GM20000 (cell line): ENCODE measurements at places on chromosomes 11 and 22.

- no peak for DNase-seq
Measured at GRCh38 chr11:17224727-17225126, 16.9 kb upstream of the PIK3C2A start.

- DNase-seq = no peak
Measured at GRCh38 chr22:35664955-35665587, 16.8 kb downstream of the APOL6 start.

- no peak for DNase-seq
Measured at GRCh38 chr11:41660585-41660984, 201.1 kb upstream of the LRRC4C start.

GRCh38 chr11:12286606-12287005 is 90.8 kb upstream of the PARVA start:
- no peak for DNase-seq

GRCh38 chr11:72947229-72947628 is 133.0 kb downstream of the ATG16L2 start:
- DNase-seq = no peak

DNA sequence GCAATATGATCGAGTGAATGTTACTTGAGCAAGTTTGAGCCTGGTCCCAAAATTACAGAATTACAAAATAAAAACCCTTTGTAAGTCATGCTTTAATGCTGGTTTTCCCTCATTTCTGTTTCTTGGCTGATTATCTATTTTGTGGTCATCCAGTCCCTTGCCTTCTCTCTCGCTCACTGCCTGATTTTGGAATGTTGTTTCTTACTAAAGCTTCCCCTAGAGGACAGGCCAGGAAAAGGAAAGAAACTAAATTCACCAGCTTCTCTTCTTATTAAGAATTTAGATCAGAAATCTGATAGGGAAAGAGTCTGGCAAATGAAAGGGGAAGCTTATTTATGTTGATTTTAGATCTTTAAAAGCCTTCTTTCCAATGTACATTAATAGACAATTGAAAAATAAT is 16.6 kb upstream of the BDNF start:
- DNase-seq = no peak

GRCh38 chr11:108559904-108560303 is 33.7 kb downstream of the EXPH5 start:
- no peak for DNase-seq

DNA sequence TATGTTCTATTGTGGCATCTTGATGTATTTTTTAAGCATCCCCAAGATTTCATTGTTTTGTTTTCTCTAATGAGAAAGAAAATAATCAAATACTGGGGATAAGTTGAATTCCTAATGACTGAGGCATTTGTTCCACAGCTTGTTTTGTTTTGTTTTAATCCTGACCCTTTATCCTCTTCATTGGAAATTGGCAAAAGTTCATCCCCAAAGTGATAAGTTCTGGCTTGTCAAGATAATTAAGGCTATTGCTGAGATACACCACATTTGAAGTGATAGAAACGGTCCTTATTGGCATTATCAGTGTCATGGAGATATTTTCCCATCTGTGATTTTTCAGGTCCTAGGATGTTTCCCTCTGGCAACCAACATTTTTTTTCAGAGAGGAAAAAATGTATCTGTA is 65.0 kb downstream of the SLC36A4 start:
- no peak for DNase-seq

DNA sequence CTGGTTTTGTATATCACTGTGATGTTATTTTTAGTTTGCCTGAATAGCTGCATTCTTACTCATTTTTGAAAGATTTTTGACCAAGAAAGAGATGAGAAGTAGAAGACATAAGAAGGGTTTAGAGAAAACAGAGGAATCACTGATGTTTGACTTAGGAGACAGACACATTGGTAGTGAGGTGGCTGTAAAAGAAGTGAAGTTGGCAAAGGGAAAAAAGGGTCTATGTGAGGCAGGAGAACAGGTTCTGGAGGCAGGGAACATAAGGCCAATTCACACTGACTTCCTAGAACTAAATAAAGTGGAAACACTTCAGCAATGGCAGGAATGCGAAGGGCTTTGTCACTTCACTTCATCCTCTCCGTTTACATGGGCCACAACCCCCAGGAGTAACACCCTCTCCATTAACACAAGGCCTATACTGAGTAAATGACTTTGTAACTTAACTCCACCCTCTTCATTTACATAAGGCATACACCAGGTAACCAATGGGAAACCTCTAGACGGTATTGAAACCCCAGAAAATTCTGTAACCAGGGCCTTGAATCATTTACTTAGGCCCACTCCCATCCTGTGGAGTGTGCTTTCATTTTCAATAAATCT is 36.5 kb downstream of the CTSC start:
- no peak for DNase-seq

DNA sequence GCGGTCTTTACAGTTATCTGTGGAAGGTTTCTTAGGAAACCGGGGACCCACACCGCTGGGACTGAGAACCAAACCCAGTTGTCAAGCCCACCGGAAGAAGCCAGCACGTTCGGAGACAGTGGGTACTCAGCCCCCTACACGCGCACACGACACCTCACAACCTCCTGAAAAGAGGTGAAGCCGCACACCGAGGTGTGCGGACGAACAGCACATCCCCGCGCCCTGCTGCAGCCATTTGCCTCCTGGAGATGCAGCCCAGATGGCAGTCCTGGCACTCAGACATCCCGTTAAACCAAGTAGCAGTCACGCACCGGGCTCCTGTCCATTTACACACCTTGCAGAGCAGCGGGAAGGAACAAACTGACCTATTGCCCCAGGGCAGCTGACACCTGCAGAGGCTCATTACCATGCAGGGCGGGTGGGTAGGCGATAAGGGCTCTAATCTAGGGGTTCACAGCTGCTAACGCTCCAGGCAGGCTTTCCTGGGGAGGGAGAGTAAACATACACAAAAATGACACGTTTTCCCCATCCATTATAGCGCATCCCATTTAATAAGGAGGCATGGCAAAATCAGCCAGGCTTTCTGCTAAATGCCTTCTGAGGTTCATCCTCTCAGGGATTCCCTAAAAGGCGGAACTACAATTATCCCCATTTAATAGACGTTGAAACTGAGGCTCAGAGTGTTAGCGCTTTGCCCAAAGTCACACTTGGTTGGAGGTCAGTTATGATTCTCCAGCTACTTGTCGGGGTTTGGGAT is 864 bp upstream of the EHBP1L1 start:
- DNase-seq = peak; percentile 65

DNA sequence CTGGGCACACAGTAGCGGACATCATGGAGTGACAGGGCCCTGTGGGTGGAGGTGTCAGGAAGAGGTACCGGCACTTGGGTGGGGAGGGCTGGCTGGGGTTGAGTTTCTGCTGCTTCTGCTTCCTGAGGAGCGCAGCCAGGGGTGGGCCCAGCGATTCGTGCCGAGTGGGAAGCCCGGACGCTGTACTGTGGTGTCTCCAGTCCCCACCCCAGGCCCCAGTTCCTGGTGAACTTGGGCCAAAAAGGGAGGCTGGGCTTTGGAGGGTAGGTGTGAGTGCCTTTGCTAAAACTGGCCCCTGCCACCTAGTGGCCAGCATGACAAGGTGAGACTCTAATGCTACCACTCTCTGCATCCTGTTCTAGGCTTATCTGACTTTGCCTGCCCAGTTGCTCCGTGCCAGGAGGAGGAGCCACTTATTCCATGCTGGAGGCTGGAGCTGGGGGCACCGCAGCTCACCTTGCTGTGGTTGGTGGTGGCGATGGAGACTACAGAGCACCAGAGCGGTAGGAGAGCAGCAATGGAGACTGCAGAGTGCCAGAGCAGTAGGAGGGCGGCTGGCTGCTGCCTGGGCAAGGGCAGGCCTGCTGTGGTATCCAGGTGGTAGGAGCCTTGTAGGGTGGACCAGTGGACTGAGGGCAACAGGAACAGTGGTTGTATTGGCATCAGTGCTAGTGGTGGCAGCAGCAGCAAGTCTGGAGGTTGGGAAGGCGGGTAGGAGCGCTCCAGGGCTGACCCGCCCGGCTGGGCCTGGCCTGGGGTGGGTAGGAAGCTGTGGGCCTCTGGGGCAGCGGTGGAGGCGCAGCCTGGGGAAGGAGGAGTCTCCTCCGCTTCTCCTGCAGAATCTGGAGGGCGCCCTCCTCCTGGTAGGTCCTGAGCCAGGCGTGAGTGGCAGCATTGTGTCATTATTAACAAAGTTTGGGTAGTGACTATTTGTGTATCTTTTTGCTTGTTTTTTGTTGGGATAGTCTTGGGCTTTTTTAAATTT is 2.2 kb upstream of the RFPL2 start:
- DNase-seq = no peak

DNA sequence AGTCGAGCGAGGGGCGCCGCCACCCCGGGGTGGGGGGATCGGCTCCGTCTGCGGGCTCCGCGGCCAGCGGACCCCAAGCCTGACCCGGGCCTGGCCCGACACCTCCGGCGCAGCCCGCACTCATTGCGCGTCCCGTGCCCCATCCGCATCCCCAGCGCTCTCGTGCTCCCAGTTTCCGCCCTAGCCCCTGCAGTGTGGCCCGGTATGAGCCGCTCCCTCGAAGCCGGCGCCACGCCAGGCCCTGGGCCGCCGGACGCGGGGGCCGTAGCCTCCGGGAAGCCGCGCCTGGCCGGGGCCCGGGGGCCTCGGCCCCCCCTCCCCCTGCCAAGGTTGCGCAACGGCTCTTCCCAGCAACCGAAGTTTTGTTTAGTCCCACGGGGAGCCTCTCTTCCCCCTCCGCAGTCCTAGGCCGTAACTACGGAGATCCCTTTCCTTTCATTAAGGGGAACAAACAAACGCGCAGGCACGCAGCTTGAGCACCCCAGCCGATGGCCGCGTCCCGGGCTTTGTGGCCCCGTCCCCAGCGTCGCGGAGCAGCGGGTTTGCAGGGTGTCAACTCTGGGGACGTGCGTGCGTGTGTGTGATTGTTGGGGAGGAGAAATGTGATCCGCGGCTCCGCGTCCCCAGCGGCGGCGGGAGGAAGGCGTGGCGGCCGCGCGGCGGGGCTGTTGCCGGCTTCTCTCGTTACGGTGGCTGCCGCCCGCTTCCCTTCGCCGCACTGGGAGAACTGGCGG is 883 bp downstream of the HIPK3 start:
- DNase-seq = peak; percentile 79

DNA sequence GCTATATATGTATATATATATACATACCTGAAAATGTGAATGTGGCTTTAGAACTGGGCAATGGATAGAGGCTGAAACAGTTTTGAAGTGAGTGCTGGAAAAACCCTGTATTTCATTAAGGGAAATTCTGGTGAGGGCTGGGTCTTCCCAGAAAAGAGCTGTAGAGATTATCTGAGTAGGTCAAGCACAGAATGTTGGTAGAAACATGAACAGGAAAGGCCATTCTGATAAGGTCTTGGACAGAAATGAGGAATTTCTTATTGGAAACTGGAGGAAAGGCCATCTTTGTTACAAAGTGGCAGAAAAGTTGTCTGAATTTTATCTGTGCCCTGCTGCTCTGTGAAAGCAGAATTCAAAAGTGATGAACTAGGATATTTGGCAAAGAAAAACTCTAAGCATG is 25.4 kb downstream of the RTL6 start:
- DNase-seq = no peak

GRCh38 chr22:44360668-44361381 is 48.1 kb upstream of the SHISAL1 start:
- no peak for DNase-seq

- DNase-seq = no peak
Measured at GRCh38 chr11:116861539-116861938, 24.1 kb upstream of the APOA1 start.

- DNase-seq = no peak
Measured at GRCh38 chr11:75592715-75593114, 30.7 kb downstream of the SERPINH1 start.

DNA sequence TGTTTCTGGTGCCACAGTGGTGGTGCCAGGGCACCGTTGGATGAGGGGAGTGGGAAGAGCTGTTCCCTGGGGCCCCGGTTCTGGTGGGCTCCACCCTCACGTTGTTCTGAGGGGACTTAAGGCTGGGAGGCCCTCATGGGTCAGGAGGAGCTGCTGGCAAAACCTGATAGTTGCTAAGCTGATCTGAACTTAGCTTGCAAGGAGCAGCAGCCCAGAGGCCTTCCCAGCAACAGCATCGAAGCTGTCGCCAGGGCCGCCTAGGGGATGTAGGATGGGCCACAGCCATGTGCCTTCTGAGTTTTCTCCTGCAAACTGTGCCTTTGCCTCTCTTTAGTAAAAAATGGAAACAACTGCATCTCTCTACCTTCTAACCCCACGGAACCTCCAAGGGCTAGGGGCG is 240.2 kb downstream of the TBC1D22A start:
- no peak for DNase-seq

GRCh38 chr11:36452236-36452940 is 57.7 kb downstream of the TRAF6 start:
- no peak for DNase-seq

GRCh38 chr22:49536571-49537131 is 291.0 kb downstream of the BRD1 start:
- no peak for DNase-seq

DNA sequence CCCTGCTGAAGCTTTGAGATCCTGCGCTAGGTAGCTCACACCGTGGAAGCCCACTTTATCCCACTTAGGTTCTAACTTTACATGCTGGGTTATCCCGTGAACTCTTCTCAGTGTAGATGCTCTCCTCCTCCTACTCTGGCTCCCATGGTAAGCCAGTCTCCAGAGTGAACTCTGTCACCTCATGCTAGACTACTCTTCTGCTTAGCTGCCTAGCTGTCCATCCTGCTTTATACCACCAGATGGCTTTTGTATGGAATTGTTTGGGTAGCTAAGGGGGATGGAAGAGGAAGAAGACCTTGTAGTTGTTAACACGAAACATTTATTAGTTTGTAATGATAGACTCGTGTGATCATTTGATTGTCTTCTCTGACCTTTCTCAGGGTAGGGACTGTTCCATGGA is 46.8 kb downstream of the EMSY start:
- DNase-seq = no peak

GRCh38 chr22:50014655-50015401 is 2.3 kb upstream of the IL17REL start:
- no peak for DNase-seq

DNA sequence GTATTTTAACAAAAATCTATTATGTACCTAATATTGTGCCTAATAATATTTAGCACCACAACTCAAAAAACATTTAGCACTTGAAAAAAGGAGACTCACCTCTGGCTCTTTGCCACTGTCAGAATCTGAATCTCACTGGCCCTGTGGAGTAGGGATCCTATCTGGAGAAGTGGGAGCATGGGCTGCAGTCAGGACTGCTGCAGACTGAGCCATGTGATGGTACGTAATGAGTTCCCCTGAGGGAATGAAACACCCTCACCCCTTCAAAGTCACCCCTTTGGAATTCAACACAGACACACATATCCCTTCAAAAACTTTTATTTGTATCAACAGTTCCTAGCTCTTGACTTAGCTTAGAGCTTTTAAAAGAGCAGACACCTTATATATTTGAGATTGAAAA is 6.5 kb downstream of the PTPMT1 start:
- no peak for DNase-seq
